ENCODE measurements at places on chromosomes 1 and 21.
A peak's percentile ranks its signal among the peaks of the same experiment; 100 is the strongest.

- DNase-seq = no peak
Observed at GRCh38 chr1:61260171-61260570, 177.8 kb downstream of the NFIA start.

DNA sequence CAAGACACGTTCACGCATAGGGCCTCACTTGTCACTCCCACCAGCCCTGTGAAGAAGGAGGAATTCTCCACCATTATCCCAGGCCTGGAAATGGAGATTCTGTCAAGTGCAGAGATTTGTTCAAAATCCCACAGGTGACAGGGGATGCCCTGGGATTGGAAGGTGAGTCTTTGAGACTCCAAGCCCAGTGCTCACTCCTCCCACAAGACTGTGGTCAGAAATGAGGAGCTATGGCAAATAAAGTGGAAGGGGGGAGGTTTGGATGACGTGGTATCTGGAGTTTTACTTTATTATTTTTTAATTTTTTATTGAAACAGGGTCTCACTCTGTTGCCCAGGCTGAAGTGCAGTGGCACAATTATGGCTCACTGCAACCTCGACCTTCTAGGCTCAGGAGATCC, 12.8 kb upstream of the FOXO6 start:
- DNase-seq = no peak

DNA sequence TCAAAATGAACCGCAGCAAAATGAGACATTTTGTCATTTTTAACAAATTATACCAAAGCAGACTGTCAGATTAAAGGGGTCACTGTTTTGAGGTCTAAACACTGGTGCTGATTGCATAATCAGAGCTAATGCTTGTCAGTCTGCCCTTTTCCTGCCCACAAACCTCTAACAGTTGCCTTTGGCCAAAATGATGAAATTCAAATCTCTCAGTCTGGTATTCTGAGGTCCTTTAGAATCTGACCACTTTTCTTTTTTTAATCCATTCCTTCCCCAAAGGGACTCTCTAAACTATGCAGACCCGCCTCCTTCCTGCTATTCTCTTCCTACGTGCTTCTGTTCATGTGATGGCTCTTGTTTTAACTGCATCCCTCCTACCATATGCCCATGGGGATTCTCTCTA, 145.2 kb upstream of the SPATA6 start:
- no peak for DNase-seq

DNA sequence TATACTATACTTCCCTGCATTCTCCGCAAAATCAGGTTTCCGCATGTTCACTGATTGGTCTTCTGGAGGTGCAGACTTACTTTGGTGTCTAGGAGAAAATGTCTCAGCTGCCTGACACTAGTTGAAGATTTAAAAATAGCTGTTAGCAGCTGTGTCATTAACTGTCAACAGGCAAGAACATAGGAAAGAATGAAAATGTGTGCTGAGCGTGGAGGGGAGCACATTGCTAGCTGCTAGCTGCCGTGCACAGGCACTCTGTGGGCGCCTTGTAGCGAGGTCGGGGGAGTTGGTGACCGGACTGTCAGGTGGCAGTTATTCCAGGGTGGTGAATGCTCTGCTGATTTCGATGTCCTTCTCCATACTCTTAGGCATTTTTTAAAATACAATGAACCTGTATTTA, 5.2 kb downstream of the FAAH start:
- DNase-seq = no peak

- DNase-seq = no peak
Observed at GRCh38 chr1:23354245-23354644, 10.2 kb upstream of the HNRNPR start.

DNA sequence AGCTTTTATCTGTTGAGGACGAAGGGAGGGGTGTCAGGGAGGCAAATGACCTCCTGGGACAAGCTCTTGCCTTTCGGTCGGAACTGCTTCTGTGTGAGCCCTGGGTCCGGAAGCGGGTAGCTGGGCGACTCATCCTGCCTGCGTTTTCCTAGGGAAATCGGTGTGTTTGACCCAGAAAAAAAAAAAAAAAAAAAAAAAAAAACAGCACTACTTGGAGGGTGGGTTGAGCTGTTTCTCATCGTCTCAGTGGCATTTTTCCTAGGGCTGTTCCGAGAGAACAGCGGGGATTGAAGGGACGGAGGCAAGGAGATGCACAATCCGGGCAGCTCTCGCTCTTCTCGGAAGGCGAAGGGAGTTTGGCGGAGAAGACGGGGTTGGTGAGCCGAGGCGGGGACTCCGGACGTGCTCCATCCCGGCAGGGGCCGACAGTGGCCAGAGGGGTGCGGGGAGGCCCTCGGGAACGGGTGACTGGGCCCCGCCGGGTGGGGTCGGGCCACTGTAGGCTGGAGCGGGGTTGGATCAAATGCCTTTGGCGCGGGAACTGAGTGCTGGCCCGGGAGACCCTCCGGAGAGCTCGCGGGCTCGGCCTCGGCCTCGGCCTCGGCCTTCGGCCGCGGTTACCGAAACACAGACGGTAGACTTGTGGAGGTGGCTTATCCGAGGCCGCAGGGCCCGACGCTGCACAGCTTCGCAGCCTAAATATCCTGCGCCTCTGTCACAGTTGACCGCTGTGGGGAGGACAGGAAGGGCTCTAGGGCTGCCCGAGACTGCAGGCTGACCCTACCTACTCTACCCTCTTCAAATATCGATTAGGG, 2.4 kb upstream of the BARHL2 start:
- no peak for DNase-seq

GRCh38 chr1:44407430-44408211, 2.6 kb downstream of the RNF220 start:
- DNase-seq = no peak

- no peak for DNase-seq
Observed at GRCh38 chr1:117499071-117499470, 106.8 kb upstream of the TENT5C start.

- DNase-seq = no peak
Observed at GRCh38 chr1:208868554-208868953, 624.4 kb upstream of the PLXNA2 start.

- DNase-seq = peak; percentile 82
Observed at GRCh38 chr1:201648066-201648906, 109.4 kb downstream of the NAV1 start.

- DNase-seq = no peak
Observed at GRCh38 chr1:182135946-182136345, 74.4 kb upstream of the ZNF648 start.

- DNase-seq = no peak
Observed at GRCh38 chr1:93672069-93672468, 9.6 kb downstream of the BCAR3 start.

DNA sequence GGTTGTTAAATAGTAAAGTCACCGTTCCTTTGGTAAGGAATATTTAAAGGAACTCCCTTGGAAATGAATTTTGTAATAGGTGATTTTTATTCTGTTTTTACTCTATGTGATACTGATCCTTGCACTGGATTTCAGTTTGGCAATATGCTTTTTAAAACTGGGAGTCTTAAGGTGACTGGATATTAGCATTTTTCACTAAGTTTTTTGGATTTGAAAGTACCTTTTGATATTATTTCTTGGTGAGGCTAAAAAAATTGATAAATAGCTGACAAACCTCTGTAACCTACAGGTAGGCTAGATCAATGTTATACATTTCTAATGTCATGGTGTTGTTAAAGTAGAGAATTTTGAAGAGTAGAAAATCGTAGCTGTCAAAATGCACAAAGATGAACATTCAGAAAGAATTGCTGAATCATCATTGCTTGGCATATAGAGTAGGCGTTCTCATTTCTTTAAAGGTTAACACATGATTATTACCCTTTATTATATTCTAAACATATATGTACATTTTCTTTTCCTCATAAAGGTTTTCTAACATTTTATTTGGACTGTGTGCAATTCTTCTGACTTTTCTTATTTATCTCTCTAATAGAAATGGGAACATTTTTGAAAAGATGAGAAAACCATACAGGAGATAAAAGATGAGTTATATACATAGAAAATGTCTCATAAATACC, 1.5 kb upstream of the DNAJB4 start:
- no peak for DNase-seq

GRCh38 chr1:65751961-65752360, 40.7 kb upstream of the PDE4B start:
- DNase-seq = no peak

- no peak for DNase-seq
Observed at GRCh38 chr1:21298981-21299391, 8.7 kb upstream of the ECE1 start.

DNA sequence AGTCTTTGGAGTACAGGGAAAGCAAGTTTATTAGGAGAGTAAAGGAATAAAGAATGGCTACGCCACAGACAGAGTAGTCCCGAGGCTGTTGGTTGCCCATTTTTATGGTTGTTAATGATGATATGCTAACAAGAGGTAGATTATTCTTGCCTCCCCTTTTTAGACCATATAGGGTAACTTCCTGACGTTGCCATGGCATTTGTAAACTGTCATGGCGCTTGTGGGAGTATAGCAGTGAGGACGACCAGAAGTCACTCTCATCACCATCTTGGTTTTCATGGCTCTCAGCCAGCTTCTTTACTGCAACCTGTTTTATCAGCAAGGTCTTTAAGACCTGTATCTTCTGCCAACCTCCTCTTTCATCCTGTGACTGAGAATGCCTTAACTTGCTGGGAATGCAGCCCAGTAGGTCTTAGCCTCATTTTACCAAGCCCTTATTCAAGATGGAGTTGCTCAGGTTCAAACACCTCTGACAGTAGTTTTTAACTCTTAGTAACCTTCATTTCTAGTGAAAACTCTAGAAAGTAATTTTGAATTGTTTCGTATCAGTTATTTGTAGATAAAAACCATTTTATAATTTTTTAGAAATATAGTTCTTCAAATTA, 26.2 kb downstream of the TCP10L start:
- no peak for DNase-seq

DNA sequence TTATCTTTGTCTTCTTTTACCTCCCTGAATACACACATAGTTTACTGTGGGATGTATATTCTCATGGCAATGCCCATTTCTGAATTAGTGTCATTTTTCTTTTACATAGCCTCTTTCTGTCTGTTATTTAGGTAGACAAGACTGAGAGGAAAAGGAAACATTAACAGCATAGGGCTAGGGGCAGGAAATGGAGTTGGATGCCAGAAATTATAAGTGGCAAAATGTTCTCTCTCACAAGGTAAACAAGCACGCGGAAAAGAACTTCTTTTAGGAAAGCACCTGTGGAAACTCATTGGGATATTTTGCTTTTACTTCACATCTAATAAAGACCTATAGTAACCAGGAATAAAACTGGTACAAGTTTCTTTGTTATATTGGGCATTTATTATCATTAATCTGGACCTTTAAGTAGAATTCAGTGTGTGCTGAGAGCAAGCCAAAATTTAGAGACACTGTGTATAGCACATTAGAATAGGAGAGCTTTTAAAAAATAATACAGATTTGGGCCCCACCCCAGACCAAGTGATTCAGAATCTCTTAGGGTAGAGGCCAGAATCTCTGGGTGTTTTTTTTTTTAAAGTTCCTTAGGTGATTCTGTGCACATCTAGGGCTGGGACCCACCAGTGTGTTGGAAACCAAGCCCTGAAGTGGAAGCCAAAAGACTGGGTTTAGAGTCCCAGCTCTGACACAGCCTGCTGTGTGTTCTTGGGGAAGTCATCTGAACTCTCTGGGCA, 32.7 kb downstream of the S100A10 start:
- no peak for DNase-seq

GRCh38 chr21:40060083-40060677, 192.9 kb downstream of the PCP4 start:
- DNase-seq = no peak

DNA sequence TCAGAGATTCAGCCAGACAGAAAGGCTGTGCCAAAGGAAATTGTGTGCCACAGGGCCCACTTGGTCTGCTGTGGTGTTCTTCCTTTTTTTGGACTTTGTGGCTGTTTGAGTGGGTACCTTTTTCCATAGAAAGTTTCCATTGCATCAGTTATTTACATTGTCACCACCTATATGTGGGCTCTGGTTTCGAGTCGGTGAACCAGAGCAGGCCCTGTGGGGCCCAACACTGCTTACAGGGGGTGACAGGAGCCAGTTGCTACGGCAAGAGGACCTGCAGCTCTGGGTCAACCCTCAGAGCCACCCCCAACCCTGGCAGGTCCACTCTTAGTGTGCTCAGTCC, 157.0 kb upstream of the EDN2 start:
- DNase-seq = no peak

DNA sequence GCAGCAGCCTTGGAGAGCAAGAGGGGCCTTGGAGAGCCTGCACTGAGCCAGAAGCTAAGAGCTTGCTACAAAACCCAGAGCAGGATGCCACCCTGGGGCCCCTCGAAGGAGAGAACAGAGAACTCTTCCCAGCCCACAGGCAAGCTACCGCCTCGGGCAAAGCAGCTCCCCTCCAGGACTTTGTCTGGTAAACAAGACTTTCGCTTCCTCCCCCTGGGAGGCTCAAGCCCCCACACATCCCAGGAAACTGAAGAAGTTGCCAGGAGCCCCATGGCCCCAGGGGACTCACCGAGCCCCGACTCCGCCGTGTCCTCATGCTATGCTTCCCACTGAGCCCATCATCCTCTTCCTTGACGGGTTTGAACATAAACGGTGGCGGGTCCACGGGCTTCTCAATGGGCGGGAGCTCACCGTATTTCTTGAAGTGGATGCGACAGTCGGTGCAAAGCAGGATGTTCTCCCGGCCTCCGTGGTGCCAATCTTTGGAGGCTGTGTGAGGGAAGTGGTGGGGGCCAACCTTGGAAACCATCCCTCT, 45.9 kb downstream of the SLC45A1 start:
- DNase-seq = no peak

DNA sequence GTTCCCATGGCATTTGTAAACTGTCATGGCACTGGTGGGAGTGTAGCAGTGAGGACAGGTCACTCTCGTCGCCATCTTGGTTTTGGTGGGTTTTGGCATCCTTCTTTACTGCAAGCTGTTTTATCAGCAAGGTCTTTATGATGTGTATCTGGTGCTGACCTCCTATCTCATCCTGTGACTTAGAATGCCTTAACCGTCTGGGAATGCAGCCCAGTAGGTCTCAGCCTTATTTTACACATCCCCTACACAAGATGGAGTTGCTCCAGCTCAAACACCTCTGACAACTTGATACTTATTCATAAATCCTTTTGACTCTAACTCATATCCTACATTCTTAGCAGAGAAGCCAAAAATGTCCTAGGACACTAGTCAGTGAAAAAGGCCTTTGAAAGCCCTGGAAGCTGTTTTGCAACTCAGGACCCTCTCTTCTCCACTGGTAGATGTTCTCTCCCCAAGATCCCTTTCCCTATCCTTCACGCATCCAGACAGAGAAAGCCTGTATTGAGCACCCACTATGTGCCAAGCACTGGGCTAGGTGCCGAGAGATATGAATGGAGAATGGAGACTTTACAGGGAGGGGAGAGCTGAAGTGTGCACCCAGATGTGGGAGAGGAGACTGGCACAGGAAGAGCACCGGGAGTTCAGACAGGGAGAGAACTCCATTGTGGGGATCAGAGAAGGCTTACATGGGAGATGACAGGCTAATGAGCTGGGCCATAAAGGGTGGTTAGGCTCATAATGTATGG, 6.7 kb upstream of the CSRP1 start:
- no peak for DNase-seq

- DNase-seq = no peak
Observed at GRCh38 chr1:89464008-89464407, 60.6 kb upstream of the LRRC8B start.

DNA sequence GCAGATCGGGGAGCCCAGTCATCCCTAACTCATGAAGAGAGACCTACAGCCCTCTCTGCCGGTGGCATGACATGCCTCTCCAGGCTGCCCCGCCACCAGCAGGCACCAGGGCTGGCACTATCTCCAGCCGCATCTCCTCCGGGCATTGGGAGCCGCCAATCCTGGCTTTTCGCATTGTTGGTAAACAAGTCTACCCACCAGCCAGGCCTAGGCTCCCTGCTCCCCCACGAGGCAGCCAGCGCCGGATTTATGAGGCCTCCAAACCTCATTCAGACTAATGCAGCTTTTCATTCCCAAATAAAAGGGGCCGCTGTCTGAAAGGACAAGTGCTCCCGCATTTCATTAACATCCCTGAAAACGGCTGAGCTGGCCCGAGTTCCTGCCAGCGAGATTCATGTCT, 3.4 kb upstream of the GRIK3 start:
- DNase-seq = no peak
